D721Med (cell line): ENCODE measurements at places on chromosomes 6 and 20.

DNA sequence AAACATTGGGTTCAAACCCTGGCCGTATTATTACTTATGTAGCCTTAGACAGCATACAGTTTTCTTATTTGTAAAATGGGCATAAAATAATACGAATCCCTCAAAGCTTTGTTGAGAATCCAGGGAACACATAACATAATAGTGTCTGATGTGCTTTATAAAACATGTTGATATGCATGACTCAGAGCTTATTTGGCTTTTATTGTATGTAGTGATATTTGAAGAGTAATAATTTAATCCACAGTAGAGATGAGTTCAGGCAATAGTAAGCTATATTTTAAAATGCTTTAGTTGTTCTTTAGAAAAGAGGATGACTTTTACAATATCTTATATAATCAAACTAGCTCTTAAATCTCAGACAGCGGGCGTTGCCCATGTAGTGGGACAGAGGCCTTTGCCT, 176.4 kb downstream of the SIM1 start:
- DNase-seq, result no peak

GRCh38 chr6:120771019-120771418, 563.3 kb downstream of the TBC1D32 start:
- no peak for DNase-seq

DNA sequence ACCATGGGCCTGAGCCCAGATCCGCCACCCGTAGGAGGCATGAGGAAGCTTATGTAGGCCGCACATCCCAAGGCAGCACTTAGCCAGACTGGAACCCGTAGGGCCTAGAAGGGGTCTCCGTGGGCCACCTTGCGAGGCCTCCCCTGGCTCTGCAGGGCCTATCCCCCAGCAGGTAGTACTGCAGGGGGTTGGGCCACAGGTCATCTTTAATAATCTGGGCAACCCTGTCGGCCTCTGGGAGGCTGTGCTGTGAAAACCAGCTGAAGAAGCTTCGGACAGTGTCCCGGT, 18.5 kb downstream of the PLAGL2 start:
- DNase-seq, result no peak

- DNase-seq, result no peak
Observed at GRCh38 chr6:98838975-98839374, 4.6 kb downstream of the POU3F2 start.

DNA sequence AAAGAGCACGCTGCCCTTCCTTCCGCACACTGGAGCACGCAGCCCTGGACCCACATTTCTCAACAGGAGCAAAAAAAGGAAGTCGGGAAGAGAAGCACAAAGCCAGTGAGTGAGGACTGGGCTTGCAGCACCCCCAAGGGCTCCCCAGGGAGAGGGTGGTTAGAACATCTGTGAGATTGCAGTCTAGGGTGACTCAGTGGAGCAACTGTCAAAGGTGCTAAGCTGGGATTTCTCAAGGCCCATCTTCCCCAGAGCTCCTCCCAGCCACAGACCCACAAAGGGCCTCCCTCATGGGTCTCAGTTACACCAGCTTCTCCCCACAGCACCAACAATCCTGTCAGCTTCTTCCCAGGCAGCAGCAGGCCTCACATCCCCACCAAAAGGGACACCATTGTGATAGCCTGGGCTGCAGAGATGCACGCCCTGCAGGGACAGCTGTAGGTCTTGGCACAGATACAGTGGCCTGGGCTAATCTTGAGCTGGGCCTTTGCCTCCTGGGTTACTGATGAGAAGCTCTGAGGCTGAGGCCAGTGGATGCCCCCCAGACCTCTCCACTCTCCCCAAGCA, 39.6 kb upstream of the CD93 start:
- DNase-seq, result no peak

GRCh38 chr6:148451690-148452089, 109.1 kb downstream of the SASH1 start:
- no peak for DNase-seq

DNA sequence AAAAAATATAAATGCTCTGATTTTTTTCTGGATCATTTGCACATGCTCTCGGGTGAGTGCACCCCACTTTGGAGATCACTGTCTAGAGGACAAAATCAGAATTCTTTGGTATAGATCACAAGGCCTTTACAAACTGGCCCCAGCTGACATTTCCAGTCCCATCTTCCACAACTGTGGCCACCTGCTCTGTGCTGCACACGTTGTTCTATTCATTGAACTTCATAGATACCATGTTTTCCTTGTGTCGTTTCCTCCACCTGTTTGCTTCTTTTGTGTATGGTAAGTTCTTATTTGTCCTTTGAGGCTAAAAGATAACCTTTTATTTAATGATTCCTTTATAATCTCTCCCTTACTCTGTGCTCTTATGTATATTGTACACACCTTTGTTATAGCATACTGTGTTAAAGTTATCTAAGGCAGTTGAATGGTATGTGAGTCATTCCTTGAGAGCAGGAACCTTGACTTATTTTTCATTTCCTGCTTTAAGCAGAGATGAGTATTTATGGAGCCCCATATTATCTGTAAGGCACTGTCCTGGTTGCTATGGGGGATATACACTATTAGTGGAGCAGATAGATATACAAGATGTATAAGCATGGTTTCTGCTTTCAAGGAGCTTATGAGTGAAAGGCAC, 12.0 kb upstream of the SLC17A5 start:
- DNase-seq, result no peak

- no peak for DNase-seq
Observed at GRCh38 chr6:121305957-121306607, 28.2 kb downstream of the TBC1D32 start.

GRCh38 chr6:2630359-2630758, 120.4 kb downstream of the MYLK4 start:
- DNase-seq, result no peak

GRCh38 chr6:105882121-105882803, 203.9 kb upstream of the PRDM1 start:
- no peak for DNase-seq

DNA sequence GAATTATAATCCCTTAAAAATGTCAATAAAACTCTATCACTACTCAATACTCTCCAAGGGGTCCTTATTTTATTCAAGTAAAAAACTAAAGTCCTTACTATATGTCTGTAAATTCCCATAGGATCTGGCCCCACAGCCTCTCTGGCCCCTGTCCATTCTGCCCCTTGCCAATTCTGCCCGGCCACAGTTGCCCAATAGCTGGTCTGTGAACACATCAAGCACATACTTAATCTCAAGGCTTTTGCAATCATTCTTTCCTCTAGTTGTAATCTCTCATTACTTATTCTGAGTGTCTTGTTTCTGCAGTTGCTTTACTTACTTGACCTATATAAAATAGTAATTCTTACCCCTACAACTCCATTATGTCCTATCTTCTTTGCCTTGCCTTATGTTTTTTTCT, 22.5 kb upstream of the GFRAL start:
- no peak for DNase-seq

DNA sequence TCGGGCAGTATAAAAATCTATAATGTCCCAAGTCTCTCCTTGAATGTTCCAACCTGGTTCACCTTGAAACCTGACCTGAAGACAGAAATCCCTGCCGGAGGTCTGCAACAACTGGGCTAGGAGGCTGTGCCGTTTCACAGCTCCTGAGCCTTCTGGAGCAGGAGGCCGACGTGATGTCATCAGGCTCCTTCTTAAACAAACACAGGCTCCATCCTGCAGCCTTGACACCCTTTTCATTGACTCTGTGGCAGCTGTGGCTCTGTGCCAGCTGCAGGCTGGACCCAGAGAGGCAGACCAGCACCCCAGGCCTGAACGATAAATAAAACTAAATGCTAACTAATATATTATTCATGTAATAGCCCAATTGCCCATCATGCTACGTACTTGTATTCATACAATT, 483.9 kb downstream of the CD83 start:
- no peak for DNase-seq

GRCh38 chr20:10137533-10137932, 81.1 kb upstream of the SNAP25 start:
- DNase-seq, result no peak

GRCh38 chr6:158861686-158862381, 42.7 kb upstream of the EZR start:
- no peak for DNase-seq

GRCh38 chr6:122997541-122998150, 1.6 kb downstream of the CLVS2 start:
- no peak for DNase-seq

GRCh38 chr6:163837691-163838431, 423.3 kb downstream of the QKI start:
- no peak for DNase-seq

DNA sequence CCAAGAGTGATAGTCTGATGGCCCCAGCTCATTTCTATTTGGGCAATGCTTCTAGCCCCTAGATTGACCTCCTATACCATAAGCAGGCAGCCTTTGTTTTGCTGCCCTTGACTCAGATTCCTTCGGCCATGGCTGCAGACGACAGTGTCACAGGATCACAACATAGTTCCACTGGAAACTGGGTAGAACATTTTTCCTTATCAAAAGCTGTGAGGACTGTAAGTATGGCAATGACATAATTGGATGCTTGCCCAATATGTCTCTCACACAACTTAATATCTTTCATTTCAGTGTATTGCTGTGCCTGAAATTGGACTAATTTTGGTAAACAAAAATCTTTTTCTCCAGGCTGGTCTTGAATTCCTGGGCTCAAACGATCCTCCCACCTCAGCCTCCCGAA, 22.9 kb downstream of the KIF6 start:
- no peak for DNase-seq

GRCh38 chr6:39199976-39200375, 29.3 kb downstream of the KCNK5 start:
- DNase-seq, result no peak

GRCh38 chr20:31806564-31807355, 12.4 kb upstream of the MYLK2 start:
- DNase-seq, result no peak

- no peak for DNase-seq
Observed at GRCh38 chr6:35600659-35601125, 88.0 kb upstream of the TULP1 start.

DNA sequence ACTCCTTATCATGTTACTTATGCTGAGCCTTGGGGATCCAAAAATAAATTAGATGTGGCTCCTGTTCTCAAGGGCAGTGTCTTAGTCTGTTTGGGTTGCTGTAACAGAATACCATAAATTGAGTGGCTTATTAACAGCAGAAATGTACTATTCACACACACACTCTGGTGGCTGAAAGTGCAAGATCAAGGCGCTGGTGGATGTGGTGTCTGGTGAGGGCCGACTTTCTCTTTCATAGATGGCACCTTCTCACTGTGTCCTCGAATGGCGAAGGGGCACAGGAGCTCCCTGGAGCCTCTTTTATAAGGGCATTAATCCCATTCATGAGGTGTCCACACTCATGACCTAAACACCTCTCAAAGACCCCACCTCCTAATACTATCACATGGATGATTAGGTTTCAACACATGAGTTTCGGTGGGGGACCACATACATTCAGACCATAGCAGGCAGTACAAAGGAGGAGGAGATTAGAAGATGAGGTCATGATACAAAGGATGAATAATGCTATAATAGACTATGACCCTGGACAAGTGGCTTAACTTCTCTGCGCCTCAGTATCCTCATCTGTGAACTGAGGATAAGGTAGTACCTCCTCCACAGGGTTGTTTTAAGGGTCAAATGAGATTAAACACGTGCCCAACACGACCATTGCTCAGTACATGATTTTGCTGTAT, 34.1 kb downstream of the RPP40 start:
- no peak for DNase-seq

- DNase-seq, result no peak
Observed at GRCh38 chr6:88165844-88166492, at the start of gene CNR1. Gene CNR1 (minus strand): TSS chr6:88166347. CDS start chr6:88145274, 21,073 bp downstream.

- DNase-seq, result no peak
Observed at GRCh38 chr6:136483906-136484305, 66.3 kb downstream of the MAP7 start.

GRCh38 chr20:23371496-23371895, 9.5 kb downstream of the GZF1 start:
- no peak for DNase-seq

DNA sequence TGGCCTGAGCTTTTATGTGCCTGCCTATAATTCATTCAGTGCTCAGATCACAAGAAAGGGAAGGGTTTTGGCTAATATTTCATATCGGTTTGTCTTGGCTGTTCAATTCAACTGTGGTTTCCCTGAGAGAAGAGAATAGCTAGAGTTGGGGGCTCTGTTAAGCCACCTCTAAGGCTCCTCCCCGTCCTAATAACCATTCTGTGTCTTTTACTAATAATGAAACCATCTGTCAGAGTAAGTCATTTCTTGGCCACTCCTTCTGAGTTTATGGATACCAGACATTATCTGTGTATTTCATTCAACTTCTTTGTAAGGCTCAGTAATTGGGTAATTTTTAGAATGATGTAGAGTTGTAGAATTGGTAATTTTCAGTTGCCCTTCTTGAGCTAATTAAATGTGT, 5.2 kb downstream of the STX11 start:
- no peak for DNase-seq

DNA sequence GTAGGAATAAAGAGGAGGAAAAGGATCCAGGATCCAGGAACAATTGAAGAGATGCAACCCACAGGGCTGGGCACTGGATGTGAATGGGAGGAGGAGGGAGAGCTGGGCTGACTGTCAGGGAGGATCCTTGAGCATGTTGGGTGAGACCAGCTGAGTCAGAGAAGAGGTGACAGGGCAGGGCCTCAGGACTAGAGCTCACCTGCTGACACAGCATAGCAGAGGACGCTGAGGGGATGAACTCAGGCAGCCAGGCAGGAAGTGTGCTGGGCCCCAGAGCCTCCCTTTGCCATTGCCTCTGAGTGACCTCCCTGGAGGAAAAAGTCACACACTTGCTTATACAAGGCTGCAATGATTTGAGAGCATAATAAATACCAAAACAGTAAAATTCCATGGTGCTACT, 72.3 kb downstream of the ZNF133 start:
- no peak for DNase-seq

- no peak for DNase-seq
Observed at GRCh38 chr6:11143394-11144371, 32.2 kb upstream of the ERVFRD-1 start.

GRCh38 chr6:128511506-128511905, 8.9 kb downstream of the PTPRK start:
- DNase-seq, result no peak
